ENCODE measurements at places on chromosomes 2 and 18.

- peak; percentile 17 for DNase-seq
Observed at GRCh38 chr18:457140-457519, 43.4 kb downstream of the COLEC12 start.

- DNase-seq, result no peak
Observed at GRCh38 chr2:98804736-98805135, 73.8 kb upstream of the MGAT4A start.

GRCh38 chr2:1964659-1965058 is 220.3 kb upstream of the PXDN start:
- no peak for DNase-seq

GRCh38 chr2:31413862-31414550 is 536 bp downstream of the XDH start:
- no peak for DNase-seq

DNA sequence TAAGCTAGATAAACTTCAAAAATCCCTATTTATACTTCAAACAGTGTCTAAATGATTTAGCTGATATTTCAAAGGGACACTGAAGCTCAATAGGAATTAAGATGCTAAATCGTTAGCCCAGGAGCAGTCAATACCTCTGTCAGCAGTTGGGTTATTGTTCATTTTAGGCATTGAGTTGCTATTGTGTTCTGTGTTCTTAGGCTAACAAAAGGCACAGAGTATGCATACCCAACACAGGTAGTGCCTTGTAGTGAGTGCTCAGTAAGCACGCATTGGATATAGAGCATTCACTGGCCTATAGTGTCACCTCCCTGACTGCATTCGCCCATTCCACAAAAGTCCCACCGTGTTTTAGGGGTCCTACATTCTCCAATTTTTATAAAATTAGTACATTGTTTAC is 152.3 kb downstream of the PIK3C3 start:
- no peak for DNase-seq

- no peak for DNase-seq
Observed at GRCh38 chr2:45769056-45769455, 117.6 kb downstream of the PRKCE start.

DNA sequence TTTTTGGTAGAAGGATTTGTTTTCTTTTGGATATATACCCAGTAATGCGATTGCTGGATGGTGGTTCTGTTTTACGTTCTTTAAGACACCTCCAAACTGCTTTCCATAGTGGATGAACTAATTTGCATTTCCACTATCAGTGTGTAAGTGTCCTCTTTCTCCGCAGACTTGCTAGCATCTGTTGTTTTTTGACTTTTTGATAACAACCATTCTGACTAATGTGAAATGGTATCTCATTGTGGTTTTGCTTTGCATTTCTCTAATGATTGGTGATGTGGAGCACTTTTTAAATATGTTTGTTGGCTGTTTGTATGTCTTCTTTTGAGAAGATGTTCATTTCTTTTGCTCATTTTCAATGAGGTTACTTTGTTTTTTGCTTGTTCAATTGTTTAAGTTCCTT is 260.9 kb upstream of the CWC22 start:
- DNase-seq, result no peak

- no peak for DNase-seq
Observed at GRCh38 chr2:85981579-85982247, 92.9 kb upstream of the ST3GAL5 start.

DNA sequence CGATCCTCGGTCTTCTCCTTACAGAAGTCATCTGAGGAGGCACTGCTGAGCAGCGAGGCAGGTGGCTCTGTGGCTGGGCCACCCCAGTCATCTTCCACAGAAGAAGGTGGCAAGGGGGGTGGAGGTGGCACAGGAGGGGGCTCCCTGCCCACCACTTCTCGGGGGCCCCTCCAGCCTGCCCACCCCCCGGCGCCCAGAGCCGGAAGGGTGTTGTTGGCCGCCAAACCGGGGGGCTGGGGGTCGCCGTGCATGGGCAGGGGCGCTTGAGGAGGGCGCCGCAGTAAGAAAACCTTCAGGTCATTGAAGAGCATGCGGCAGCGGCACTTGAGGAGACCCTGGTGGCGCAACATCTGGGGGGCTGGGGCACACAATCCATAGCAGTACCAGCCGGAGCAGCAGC is 2.5 kb downstream of the MARCHF4 start:
- DNase-seq, result no peak

DNA sequence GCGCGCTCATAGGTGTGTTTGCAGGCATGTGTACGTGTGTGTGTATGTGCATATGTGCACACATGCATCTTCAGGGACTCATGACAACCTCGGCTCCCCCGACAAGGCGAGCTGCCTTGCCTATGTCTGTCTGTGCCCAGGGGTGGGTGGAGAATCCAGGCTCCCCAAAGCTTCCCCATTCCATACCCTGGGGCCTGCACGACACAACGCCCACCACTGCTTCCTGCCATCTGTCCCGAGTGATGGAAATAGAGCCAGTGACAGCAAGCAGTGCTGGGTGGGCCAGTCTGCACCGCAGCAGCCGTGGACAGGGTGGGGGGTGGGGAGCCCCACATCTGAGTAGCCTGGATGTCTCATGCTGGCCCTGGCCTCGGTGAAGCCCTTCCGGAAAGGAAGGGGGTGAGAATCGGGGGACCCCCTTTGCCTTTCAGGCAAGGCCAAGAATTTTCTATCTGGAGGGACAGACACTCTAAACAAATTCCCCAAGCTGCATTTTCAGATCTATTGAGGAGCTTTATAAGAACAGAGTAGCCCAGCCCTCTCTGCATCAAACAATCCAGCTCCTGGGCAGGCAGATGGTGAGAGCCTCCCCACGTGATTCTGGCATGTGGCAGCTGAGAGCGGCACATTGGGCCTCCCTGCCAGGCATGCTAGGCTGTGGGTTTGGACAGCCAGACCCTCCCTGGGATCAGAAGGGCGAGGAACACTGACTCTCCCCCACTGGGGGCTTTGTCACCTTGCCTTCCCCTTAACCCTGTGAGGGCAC is 4.9 kb downstream of the KCNIP3 start:
- DNase-seq, result no peak

- DNase-seq, result no peak
Observed at GRCh38 chr18:40102903-40103302, 1852.1 kb upstream of the PIK3C3 start.

DNA sequence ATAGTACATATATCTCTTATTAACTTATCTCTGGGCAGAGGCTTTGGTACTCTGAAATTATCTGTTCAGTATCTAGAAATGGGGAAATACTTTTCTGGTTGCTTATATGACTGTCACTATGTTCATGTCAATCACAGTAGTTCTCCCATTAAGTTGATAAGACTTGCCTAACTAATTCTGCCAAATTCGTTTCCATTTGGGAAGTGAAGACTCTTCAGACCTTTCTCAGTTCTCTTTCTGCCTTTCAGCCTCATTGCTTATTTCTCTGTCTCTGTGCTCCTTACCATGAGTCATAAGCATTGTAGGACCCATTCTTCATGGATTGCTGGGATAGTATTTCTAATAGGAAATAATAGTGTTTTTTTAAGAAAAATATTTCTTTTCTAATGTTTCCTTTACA is 113.5 kb downstream of the PHLPP1 start:
- no peak for DNase-seq

DNA sequence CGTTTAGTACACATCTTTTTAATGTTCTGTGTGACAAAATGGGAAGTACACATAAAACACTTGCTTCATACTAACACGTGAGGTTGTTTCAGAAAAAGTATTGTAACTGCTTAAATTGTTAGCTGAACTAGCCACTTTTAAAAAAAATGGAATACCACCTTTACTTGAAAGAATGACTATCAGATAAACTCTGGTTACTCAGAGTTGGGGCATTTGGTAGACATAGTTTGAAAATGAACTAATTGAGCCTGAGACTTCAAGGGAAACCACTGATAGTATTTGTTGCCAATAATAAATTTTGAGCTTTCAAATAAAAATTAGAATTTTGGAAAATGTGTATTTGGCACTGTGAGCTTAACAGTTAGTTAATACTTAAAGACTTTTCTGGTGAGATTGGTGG is 103.0 kb upstream of the FBXO11 start:
- DNase-seq, result no peak

- DNase-seq, result no peak
Observed at GRCh38 chr2:240569998-240570530, 1.8 kb downstream of the RNPEPL1 start.

DNA sequence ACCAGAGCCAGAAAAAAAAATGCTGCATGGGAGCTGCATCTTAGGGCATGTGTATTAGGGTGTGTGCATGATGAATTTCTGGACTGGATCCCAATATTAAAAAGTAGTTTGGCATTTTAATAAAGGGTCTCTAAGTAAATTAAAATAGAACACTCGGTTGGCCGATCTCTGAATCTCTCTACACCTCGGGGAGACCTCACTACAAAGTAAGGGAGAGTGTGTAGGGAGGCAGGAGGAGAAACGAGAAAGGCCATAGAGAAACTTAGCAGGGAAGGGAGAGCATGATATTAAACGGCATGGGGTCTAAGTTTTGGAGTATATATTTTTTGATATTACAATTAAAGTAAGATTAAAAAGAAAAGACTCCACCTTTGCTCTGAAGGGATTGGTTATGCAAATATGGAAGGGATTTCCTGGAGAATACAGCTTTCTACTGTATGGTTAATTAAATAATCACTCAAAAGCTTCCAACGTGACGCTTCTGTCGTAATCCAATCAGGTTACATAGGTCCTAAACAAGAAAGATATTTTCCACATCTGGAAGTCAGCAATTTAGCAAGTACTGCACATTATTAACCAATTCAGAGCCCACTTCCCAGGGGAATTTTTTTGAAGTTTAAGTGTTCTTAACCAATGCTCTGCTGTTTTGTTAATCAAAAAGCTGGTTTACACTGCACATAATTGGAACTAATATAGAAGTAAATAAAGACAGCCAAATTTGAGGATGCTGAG is 1.0 kb upstream of the ZEB2 start:
- no peak for DNase-seq

Data from mucosa of gallbladder (tissue), 1 donor.